ENCODE measurements at places on chromosomes 7 and 10.

GRCh38 chr10:86210416-86210815 lies 156.2 kb downstream of the GRID1 start:
- DNase-seq, result no peak

GRCh38 chr10:60564475-60564874 lies 174.8 kb upstream of the ANK3 start:
- no peak for DNase-seq

GRCh38 chr10:6296828-6297251 lies 94.1 kb downstream of the PFKFB3 start:
- no peak for DNase-seq

GRCh38 chr10:36489181-36489580 lies 636.2 kb upstream of the ANKRD30A start:
- DNase-seq, result no peak

DNA sequence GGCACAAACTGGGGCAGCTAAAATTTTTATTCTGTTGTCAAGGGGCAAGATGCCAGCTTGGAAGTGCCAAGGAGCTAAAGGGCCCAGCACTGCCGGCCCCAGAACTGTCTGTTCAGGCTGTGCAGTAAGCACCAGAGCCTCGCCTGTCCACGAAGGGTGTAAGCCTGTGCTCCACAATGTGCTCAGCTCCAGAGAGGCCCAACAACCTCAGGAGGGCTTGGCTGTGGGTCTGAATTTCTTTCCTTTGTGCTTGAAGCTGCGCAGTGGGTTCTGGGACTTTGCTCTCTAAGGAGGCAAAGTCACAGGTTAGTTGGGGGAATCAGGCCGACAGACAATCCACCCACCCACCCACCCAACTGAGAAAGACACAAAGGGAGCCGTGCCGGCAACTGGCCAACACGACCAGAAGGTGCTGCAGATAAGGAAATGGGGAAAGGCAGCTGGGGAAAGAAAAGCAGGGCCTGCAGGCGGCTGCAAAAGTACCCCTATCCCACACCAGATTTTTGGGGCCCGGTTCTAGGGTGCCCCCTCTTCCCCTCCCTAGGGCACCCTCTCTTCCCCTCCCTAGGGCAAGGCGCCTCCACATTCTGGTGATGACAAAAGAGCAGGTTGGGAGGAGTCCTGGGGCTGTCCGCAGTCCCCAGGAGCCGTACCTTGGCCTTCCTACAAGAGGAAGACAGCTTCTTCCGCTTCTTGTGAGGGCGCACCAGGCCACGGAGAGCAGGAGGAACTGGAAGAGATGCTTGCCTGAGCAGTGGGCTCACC lies 7.7 kb downstream of the DDX56 start:
- DNase-seq, result no peak

DNA sequence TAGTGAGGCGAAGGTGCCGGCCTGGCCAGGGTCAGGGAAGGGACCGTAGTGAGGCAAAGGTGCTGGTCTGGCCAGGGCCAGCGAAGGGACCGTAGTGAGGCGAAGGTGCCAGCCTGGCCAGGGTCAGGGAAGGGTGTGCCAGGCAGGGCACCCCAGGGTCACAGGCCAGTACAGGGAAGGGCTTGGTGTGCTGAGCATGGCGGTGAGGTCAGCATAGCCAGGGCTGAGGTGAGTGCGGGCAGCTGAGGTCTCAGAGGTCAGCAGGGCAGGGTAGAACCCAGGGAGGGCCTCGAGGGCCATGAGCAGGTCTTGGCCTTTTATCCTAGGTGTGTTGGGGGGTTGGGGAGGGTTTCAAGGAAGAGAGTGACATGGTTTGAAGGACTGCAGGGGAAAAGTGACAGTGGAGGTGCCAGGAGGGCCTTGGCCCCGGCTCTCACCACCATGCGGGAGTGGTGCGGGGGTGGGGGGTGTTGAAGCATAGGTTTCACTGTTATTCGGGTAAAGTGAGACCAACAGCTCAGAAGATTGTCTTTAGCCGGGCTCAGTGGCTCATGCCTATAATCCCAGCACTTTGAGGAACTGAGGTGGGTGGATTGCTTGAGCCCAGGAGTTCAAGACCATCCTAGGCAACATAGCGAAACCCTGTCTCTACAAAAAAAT lies 93.3 kb downstream of the CHST15 start:
- no peak for DNase-seq

- DNase-seq, result no peak
Observed at GRCh38 chr10:99520847-99521764, 11.6 kb upstream of the NKX2-3 start.

DNA sequence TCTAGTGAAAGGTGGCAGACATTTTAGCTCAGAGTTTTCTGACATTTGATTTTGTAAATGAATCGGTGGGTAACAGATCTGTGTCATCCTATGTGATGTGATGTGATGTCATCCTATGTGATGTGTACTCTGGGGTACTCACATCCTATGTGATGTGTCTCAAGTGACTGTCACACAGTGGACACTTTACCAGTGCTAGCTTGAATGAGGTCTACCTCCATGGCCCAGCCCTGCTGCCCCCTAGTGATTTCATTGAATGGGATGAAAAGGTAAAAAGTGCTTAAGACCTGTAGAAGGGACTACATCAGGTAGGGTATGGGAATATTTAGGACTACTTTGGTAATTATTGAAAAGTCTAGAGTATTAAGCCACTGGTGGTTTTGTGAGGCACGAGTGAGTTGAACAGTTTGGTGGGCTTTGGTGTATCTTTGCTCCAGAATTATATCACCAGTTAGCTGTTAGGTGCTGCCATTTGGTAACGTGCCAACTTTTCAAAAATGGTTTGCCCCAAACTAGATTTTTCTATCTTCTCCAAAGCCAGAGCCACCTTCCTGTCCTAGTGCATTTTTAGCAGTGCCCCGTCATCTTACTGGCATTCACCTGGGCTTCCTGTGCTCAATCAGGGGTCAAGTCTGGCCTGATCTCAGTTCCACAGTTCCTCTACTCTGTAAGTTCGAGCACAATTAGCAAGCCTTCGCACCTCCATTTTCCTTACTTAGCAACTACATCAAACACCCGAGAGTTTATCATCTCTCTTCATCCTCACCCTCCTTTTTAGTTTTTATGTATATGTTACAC lies 9.7 kb downstream of the EIF4H start:
- peak; percentile 43 for DNase-seq

- DNase-seq, result no peak
Observed at GRCh38 chr10:87622314-87623004, 37.2 kb upstream of the PAPSS2 start.

GRCh38 chr10:83252596-83252995 lies 886.7 kb upstream of the GHITM start:
- no peak for DNase-seq

GRCh38 chr10:24503461-24504320 lies 220.0 kb downstream of the ARHGAP21 start:
- no peak for DNase-seq

GRCh38 chr7:154598864-154599263 lies 404.1 kb downstream of the PAXIP1 start:
- DNase-seq, result no peak

DNA sequence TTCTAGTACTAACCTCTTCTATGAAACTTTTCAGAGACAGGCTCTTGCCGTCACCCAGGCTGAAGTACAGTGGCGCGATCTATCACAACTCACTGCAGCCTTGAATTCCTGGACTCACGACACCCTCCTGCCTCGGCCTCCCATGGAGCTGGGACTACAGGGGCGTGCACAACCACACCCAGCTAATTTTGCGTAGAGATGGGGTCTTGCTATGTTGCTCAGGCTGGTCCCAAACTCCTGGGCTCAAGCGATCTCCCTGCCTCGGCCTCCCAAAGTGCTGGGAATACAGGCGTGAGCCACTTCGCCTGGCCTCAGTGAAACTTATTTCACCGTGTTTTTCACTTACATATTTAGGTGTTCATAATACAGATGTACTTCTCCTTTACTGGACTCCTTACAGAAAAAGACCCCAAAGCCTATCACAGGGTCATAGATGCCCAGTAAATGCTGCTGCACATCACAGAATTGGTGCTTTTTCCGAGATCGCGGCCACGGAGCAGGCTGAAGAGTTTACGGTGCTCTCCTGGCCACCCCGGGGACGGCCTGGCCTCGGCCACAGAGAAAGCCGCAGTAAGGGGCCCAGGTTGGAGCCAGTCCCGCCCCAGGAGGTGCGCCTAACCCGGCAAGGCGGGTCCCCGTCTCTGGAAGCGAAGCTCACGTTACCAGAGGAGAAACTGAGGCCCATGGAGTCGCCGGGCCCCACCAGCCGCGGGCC lies 595 bp downstream of the TBL2 start:
- no peak for DNase-seq

DNA sequence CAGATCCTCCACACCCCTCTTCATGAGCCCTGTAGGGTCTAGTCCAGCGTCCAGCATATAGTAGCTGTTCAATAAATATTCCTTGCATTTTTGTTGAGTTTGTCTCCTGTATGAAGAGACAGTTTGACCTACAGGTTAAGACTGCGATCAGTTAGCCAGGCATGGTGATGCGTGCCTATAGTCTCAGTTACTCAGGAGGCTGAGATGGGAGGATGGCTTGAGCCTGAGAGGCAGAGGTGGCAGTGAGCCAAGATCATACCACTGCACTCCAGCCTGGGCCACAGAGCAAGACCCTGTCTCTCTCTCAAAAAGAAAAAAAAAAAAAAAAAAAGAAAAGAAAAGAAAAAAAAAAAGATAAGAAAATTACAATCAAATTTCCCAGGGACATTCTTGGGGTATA lies 5.1 kb upstream of the CUEDC2 start:
- DNase-seq, result no peak

DNA sequence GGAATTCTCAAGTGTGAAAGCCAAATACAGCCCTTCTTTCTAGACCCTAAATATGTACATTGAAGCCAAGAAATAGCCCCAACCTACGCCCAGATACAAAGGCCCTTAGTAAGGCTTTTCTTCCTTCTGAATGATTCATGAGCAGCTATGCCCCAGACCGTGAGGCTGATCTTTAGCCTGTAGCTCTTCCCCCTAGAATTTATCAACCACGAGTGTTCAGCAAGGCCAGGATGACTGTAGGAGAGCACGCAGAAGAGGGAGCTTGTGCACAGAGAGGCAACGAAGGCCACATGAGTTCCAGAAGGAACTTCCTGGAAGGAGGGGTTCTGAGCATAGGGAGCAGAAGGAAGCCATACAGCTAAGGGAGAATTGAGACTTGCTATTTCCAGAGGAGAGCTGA lies 53.0 kb upstream of the HABP2 start:
- DNase-seq, result no peak

- DNase-seq, result no peak
Observed at GRCh38 chr10:121007264-121007663, 156.1 kb downstream of the WDR11 start.
